Activated naive CD4-positive, alpha-beta T cell (primary cell): ENCODE measurements at places on chromosomes 12 and 14.

- DNase-seq, result no peak
Observed at GRCh38 chr14:79256380-79256779, 954.9 kb downstream of the DIO2 start.

- DNase-seq, result no peak
Observed at GRCh38 chr12:16785524-16785923, 179.6 kb upstream of the LMO3 start.

DNA sequence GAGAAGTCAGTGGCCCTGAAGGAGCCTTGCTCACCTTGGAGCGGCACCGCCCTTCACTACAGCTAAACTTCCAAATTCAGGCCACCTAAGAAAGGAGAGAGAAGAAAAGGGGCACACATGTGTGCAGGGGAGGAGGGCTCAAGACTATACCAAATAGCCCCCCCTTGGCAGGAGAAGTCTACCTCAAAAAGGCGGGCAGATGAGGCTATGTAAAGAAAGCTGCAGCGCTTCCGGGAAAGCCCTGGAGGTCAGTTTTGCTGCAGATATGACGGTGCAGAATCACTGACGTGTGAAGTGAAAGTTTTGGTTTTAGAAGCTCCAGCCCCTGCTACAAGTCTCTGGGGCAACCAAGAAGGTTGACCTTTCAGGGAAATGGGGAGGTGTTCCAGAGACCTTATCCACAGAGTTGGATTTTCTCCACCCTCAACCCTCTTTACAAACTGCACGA lies 48.2 kb upstream of the PNMA1 start:
- DNase-seq, result no peak

- DNase-seq, result no peak
Observed at GRCh38 chr12:16224196-16224595, 53.3 kb downstream of the SLC15A5 start.
